Neural progenitor cell (in vitro differentiated cells): ENCODE measurements at places on chromosomes 1 and 21.

GRCh38 chr1:226157761-226158316 is 28.7 kb downstream of the ACBD3 start:
- no peak for DNase-seq

DNA sequence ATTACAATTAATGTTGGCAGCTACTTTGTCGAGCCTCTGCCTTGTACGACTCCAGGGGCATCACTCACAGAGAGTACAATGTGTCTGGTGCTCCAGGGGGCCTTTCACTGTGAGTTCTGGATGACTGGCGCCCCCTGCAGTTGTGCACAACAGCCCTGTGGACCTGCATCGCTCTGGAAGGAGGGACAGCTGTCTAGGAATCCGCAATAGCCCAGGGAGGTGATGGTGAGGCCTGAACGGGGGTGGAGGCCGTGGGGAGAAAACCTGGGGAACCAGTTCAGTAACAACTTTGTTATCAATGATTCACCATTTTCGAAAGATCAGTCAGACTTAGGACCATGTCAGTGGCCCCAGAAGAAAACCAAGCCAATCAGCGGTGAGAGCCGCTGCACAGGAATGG is 189.1 kb downstream of the KAZN start:
- no peak for DNase-seq

- DNase-seq: no peak
Observed at GRCh38 chr1:16315437-16315836, 36.8 kb downstream of the FBXO42 start.

DNA sequence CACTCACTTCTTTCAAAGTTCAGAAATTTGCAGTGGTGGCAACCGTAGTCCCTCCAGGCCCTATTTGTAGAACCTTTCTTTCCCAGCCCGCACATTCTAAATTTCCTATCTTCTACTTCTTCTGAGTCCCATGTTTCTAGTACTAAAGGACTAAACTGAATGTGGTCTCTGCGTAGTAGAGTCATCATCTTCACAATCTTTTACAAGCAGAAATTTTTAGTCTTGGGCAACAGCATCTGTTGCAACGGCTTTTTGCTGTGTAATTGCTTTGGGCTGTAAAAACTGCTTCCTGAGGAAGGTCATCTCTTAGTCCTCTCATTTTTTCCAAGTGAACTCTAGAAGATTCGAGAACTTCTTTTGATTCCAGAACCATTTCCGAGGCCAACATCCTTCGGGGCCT is 23.9 kb downstream of the VAV3 start:
- DNase-seq: no peak

DNA sequence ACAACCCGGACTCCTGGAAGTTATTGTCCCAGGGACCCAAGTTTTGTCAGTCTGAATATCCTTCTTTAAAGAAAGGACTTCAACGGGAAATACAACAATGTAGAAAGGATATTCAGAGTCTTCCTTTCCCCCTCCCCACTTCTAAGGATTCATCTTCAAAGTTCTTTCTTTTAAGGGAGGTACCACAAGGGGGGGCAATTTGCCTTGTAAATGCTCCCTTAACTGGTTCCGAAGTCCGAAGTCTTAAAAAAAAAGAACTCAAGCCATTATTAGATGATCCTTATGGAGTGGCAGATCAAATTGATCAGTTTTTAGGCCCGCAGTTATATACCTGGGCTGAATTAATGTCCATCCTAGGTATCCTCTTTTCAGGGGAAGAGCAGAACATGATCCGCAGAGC is 47.0 kb downstream of the SERINC2 start:
- DNase-seq: peak; percentile 68

DNA sequence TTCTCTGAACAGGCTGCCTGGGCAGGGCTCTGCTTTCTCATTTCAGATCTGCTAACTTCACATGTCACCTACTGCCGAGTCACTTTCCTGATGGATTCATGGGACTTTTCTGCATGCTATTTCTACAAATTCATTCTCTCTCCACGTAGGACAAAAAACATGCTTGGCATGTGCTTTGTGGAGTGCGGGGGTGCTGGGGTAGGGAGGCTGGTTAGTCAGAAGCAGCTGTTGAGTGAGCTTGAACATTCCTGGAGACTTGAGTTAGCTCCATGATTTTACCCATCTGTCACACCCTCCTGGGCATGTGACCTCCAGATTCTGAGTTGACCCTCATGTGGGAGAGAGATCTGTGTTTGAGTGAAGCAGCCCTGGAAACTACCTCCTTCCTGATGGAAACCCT is 71.4 kb downstream of the UCK2 start:
- DNase-seq: no peak

- DNase-seq: no peak
Observed at GRCh38 chr1:191546803-191547202, 611.5 kb upstream of the RGS18 start.

DNA sequence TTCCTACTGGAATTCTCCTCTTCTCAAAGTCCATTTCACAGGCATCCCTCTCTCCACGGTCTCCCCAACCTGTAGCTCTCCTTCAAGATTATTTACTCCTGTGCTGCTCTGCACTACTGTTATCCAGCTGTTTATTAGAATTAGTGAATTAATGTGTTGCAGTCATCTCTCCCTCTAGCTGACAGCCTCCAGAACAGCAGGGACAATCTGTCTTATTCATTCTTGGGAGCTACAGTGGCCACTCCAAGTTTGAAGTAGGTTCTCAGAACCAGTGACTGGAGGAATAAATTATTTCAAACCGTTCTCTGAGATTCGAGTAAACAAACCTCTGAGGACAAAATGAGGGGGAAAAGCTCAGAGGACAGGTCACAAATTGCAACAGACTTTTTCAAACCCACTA is 330.9 kb downstream of the RRAGC start:
- DNase-seq: no peak

- DNase-seq: no peak
Observed at GRCh38 chr1:214404154-214404553, 123.2 kb downstream of the SMYD2 start.

- no peak for DNase-seq
Observed at GRCh38 chr1:72780212-72780611, 497.9 kb upstream of the NEGR1 start.

DNA sequence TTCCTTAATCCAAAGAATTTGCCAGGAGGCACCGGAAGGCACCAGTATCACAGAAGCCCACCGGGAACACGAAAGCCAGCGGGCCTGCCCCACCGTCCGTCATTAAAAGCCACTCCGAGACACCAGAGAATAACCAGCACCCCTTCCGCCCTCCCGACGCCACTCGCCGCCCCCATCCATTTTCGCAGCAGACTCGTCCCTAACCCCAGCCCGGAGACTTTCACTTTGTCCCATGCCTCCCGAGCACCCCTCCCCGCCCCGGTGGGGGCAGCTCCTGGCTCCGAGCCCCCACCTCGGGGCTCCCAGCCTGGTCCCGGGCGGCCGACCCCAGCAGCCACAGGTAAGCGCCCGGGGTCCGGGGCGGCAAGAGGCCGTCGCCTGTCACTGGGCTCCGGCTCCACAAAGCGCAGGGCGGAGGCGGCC is 105.4 kb downstream of the SLC45A1 start:
- DNase-seq: peak; percentile 53
